Stimulated activated CD4-positive, alpha-beta T cell treated with anti-CD3 and anti-CD28 coated beads, Interleukin-12 subunit alpha, Interleukin-12 subunit beta, amount 100 ng/mL, for 4 hours (primary cell): ENCODE measurements at places on chromosomes 2 and 18.

GRCh38 chr2:222609381-222609780 lies 46.5 kb downstream of the FARSB start:
- DNase-seq: no peak

DNA sequence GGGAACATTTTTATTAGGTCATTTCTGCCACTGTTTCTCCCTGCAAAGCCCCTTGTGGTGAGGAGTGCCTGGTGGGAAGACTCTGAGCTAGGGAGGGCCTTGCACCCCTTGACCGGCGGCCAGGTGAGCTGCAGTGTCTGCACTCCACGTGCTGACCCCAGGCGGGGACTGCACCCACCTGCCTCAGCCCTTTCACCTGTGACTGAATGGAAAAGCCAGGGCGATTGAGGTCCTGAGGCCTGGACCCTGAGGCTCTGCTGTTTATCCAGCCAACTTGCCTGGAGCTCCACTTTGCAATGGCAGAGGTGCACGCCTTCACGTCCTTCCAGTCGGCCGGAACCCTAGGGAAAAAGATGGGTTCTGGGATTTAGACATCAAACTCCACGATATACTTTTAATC lies 53.1 kb downstream of the TMEM18 start:
- no peak for DNase-seq

DNA sequence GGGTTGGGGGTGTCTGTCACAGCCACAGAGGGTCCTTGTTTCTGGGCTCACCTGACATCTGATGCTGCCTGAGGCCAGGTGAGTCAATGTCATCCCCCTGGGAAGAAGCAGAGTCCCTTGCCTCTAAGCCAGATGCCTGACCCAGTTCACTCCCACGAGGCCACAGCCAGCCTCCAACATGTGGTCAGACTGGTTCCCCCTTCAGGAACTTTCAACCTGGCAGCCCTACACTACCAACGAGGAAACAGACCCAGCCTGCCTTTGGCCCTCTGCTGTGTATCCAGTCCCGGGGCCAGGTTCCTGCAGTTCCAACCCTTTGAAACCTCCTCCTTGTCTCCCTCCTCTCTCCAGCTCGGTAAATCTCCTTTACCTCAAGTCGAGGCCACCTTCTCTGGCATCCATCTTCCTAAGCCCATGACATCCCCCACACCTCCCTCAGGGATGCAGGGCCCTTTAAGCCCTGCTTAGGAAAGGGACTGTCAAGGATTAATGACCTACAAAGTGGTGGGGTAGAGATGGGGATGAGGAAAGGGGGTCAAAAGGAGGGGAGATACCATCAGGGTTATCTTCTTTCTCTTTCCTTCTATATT lies 49.2 kb upstream of the SMAD2 start:
- DNase-seq: no peak

DNA sequence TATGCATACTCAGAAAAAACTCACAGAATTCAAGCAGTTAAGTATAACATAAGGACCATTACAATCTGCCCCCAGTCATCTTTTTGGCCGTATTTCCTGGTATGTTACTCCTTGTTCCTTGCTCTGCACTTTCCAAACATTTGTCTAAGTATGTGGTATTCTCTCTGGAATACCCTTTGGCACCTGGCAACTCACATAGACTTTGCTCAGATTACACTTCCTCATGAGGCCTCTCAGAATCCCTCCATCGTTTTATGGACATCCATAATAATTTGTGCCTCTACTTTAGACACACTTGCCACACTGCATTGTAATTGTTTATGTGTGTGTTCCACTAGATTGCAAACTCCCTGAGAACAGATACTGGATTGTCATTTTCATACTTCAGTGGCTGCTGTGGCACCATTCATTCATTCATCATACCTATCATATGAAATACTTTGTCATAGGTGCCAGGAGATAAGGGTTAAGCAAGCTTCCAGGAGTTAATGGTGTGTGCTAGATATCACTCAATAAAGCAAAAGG lies 84.0 kb downstream of the HIBCH start:
- DNase-seq: no peak

DNA sequence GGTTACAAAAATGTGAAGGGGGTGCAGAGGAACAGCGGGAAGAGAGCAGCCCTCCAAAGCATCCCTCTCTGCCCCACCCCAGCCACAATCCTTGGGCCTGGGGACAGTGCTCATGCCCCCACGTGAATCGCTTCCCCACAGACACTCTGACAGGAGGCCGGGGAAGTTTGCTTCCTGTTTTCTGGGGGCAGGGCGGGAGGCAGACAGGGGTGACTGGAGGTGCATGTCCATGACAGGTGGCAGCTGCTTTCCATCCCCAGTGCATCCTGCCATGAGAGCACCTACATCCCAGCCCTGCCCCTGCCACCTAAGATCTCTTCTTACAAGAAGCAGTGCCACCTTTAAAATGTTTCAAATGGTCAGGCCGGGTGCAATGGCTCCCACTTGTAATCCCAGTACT lies 47.2 kb upstream of the UBE2F start:
- DNase-seq: no peak

DNA sequence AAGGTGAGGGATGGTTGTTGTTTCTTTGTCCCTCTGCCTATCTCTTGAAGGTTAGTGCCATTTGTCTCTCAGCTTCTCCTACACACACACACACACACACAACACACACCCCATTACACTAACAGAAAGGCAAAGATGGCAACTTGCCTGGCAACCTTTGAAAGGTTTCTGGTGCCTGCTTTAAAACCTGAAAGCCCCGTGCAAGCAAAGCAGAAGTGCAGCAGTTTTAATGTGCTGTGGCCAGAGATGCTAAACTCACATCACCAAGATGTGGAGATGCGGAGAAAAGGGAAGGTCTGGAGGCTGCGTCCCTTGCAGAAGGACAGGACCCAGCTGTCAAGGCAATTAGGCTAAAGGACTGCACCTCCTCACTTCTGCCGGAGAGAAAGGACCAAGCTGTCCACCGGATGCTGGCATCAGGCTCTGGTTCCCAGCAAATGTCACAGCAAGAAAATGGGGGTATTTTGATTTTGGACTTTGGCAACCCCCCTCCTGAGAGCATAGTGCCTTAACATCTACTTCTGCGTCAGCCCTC lies 196.4 kb downstream of the ARL4C start:
- no peak for DNase-seq

GRCh38 chr18:1779587-1779986 lies 791.7 kb downstream of the METTL4 start:
- no peak for DNase-seq

- DNase-seq: no peak
These were observed 11.7 kb downstream of the ANO7 start for GRCh38 chr2:241199897-241200821.

GRCh38 chr18:79690071-79690470 lies 10.5 kb downstream of the CTDP1 start:
- DNase-seq: no peak

- no peak for DNase-seq
These were observed 417.5 kb downstream of the NUP35 start for GRCh38 chr2:183541766-183542165.

DNA sequence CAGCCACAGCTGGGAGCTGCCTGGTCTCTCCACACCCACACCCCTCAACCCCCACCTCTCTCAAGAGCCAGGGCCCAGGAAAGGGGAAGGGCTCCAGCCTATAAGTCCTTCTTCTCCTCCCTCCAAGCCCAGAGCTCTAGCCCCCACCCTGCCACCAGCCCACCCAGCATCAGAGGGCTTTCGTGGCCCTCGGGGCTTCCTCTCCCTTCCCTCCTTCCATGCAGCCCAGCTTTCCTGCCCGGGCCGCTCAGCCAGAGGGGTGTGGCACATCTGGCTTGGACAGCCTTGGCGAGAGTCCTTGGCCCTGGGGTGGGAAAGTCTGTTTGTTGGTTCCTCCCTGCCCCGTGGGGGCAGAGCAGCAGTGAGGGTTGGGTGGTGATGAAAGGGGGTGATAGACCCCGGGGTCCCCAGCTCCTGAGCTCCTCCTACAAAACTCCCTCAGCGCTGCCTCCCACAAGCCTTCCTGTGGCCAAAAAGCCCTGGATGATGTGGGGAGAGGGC lies 7.0 kb downstream of the TNS1 start:
- DNase-seq: no peak

DNA sequence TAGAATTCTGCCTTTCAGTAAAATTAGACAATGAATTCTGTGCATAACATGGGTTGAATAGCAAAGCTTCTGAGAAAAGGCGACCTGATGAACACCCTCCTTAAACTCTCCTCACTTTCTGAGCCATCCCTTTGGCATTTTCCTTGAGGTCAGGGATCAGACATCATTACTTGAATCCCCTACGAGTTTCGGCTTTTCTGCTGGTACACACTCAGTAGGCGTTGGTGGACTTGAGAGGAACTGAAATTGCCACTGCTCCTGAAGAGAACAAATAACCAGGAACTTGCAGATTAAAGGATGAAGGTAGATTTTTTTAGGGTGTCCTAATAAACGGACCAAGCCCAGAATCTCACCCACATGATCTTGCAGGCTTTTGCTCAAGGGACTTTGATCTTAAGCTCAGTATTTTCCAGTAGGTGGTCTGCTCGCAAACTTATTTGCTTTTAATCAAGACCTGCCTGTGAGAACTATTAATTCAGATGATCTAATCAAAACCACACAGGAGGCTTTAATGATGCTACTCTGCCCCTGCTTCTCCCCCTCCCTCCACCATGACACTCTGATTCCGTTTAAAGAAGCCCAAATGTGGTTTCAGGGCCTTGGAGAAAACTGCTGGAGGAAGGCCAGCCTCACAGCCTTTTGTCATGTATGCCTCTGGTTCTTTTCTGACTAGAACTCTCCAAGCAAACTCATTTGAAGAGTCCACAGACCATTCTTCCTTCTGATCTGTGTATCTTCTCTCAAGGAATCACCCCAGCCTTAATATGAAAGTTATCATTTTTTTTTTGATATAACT lies 124.9 kb downstream of the PRKCE start:
- DNase-seq: no peak

GRCh38 chr2:192044496-192044895 lies 150.2 kb downstream of the TMEFF2 start:
- DNase-seq: no peak

DNA sequence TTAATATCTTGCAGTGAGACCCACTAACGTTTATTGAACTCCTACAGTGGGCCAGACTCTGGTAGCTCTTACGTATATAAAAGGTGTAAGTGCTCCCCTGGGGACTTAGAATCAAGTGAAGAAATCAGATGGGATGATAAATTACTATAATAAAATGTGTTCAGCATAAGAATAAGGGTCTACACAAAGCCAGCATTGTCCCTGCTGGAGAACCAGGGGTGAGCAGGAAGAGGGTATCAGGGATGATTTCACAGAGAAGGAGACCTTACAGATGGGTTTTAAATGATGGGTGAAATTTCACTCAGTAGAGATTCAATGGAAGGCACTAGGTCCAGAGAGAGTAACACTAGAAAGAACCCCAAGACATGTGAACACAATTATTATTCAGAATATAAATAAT lies 20.7 kb downstream of the NRXN1 start:
- no peak for DNase-seq

GRCh38 chr2:82508702-82509101 lies 1950.4 kb downstream of the SUCLG1 start:
- no peak for DNase-seq

DNA sequence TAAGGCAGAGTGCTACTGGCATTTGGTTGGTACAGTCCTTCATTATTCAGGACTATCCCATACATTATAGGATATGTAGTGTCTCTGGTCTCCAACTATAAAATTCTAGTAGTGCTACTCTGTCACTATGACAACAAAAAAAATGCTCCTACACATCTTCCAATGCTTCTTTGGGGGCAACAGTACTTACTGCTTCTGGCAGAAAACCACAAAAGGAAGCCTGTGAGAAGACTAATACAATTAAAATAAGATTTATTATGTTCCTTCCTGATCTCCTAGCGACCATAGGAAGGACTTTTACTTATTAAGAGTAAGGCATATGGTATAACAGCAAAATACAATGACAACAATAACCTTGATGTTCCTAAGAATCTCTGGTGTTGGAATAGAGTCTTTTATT lies 48.4 kb upstream of the CPO start:
- no peak for DNase-seq

DNA sequence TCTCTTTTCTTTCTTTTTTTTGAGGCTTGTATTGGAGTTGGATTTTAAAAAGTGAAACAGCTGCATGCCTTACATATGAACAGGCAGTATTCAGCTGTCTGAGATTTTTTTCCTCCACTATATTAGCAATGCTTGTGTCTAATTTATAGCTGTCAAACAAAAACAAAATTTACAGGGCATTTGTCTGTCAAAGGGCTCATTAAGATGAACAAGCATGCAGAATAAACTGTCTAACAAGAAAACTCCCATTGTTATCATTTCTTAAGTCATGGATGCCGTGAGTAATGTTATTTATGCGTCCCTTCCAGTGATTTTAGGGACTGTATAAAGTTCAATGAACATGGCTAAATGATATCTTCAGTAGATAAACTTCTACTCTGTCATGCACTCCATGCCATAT lies 674.7 kb downstream of the PLCL1 start:
- no peak for DNase-seq

- no peak for DNase-seq
These were observed 140.6 kb downstream of the PID1 start for GRCh38 chr2:229130522-229130921.

DNA sequence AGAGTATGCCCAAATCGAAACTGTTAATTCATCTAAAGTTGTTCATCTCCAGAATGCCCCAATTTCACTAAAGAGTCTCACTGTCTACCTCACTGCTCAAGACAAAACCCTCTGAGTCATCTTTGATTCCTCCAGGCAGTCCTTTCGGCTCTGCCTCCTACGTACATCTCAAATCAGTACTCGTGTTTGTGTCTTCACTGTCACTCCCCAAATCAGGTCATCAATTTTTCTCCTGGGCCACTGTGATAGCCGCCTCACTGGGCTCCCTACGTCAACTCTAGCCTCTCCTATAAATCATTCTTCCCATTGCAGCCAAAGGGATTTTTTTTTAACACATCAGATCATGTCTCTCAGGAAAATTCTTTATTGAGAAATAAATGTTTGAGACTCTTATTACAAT lies 42.1 kb upstream of the TTC39C start:
- no peak for DNase-seq

DNA sequence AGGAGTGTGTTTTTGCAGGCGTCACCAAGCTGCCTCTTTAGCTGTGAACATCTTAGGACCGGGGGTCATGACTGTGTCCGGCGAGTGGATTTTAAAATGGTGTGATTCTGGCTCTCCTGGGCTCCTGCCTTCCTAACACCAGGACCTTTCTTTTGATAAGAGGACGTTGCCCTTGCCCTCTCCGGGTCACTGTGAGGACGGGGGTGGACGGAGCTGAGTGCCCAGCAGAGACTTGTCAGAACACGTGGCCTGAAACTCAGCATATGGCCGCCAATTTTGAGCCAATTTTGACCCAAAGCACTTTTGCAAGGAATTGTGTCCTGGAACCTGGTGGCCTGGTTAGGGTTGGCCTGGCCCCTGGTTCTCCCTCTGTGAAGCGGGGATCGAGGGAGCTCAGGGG lies 40.2 kb downstream of the RTP5 start:
- no peak for DNase-seq

- no peak for DNase-seq
These were observed 9.1 kb downstream of the ITM2C start for GRCh38 chr2:230873661-230874401.

GRCh38 chr2:219547621-219548020 lies 3.8 kb downstream of the TMEM198 start:
- no peak for DNase-seq
